ENCODE measurements at places on chromosomes 2 and 18. TPM values are rescaled to one million over a fixed set of nuclear protein-coding genes. Genes with fewer than 3 reads are reported as not detected.

The IL18R1 gene
- 0.63 TPM for total RNA-seq

The AQP12B gene
- total RNA-seq = 240 TPM

The RESP18 gene
- total RNA-seq = not detected

DNA sequence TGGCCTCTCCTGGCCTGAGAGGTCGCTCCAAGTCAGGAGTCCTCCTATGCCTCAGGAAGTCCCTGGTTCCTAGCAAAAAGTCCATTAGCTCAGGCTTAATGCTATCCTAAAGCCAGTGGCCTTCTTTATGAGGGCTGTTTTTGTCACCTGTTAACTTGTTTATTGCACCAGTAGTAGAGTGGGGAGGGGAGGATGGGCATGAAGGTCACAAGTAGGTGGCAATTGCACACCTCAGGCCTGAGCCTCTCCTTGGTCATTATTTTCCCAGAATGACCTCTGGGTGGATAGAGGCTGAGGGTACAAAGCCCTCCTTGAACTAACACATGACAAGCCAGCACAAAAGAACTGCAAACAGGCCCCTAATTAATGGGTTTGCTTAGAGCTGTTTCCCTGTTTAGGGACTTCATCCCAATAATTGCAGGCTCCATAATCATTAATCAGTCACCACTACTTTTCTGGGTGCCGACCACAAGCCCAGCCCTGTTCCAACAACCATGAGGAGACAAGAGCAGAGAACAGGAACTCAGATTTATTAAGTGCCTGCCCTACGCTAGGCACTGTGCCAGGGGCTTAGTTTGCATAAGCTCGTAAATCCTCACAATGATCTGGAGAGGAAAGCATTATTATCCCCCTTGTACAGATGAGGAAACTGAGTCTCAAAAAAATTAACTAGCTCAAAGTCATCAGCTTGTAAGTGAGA is 123.0 kb upstream of the PKDCC start:
- DNase-seq = no peak
- no peaks in the 10 kb centered on the region for H3K27me3 ChIP-seq
- no peaks in the 10 kb centered on the region for H3K4me1 ChIP-seq
- H3K4me3 ChIP-seq = no peak overlapping the region
- H3K27ac ChIP-seq = no peak overlapping the region

DNA sequence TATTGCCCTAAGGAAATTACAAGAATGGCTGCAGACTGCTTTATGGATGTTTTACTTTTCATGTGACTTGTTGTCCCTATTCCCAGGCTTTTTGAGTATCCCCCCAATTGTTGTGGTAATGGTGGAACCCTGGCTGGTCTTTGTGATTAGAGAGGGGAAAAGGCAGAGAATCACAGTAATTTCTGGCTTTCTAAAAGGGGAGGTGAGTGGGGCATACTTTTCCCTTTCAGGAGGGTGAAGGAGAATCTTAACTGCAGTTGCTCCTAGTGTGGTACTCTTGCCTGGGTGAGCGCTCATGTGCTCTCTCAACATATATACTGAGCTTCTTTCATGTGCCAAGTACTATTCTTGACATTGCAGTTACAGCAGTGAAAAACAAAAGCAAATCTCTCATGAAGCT is 69.3 kb downstream of the ASXL3 start:
- H3K36me3 ChIP-seq = no peaks in the 10 kb centered on the region
- H3K4me1 ChIP-seq = no peaks in the 10 kb centered on the region
- H3K27me3 ChIP-seq = no peaks in the 10 kb centered on the region

GRCh38 chr18:52431683-52432082 is 91.7 kb downstream of the DCC start:
- H3K4me3 ChIP-seq = no peak overlapping the region
- DNase-seq = no peak
- no peaks in the 10 kb centered on the region for H3K4me1 ChIP-seq
- H3K27me3 ChIP-seq = no peaks in the 10 kb centered on the region

DNA sequence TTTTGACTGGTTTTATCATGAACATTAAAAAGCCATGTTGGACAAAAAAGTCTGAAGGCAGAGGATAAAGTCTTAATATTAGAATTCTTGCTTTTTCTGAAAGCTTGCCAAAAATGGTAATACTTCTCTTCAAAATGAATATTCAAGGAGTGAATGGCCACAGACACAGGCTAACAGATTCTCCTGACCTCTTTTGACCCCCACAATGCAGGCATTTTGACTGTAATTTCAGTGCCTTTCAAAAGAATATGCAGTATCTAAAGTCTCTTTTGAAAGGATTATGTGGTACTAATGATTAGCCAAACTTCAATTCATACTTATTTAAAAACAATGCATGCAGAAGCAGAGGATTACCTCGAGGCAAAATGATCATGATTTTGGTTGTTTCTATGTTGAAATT is 557.8 kb upstream of the GCFC2 start:
- H3K4me3 ChIP-seq = no peak overlapping the region
- H3K4me1 ChIP-seq = no peaks in the 10 kb centered on the region
- no peaks in the 10 kb centered on the region for H3K27me3 ChIP-seq

DNA sequence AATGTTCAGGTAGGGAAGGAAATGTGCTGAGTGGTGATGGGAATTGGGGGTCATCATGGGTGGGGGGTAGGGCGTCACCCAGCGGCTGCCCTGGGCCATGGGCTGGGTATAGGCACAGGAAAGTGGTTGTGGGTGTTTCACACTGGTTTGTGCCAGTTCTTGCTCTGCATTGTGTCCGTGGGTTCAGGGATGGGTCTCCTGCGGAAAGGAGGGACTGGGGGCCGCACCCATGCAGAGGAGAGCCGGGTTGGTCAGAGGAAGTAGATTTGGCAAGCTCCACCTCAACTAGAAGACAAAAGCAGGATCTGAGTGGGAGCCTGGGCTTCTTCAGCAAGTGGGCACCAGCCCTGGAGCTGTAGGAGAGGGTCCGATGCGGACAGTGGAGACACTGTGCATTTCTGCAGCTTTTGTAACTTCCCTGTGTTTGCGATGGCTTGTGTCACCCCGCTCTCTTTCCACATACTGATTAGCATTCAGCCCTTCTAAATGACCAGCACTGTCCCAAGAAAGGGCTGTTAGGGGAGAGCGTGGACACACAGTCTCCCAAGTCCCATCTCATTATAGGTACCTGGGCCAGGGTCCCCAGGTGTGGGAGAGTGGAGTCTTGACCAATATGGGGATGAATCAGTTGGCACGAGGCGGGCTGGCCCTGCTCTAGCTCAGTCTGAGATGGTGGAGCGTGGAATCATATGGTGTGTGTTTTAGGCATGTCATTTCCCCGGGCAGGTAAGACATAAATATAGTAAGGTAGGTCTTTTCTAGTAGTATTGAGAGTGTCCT is 67.2 kb downstream of the LRRFIP1 start:
- no peaks in the 10 kb centered on the region for H3K27me3 ChIP-seq
- peaks cover 10% of the 10 kb centered on the region for H3K4me1 ChIP-seq
- H3K4me3 ChIP-seq = peak overlapping the region; percentile 94
- no peak for DNase-seq
- H3K36me3 ChIP-seq = no peaks in the 10 kb centered on the region
- H3K27ac ChIP-seq = peak overlapping the region; percentile 82

DNA sequence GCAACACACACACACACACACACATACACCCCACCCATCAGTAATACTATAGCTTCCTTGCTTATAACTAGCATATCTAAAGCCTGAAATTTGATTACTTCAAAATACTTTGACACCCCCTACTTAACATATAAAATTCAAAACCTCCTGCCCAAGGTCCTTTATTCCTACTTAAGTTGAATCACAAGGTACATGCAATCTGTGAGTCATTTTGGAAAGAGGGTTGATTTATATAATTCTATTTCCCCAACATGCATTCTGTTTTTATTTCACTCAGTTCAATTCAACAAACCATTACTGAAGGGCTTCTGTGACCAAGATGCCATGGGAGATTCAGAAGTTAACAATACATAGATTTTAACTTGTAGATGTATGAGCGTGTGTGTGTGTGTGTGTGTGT is 420.7 kb downstream of the METTL4 start:
- no peak for DNase-seq
- H3K4me1 ChIP-seq = no peaks in the 10 kb centered on the region
- no peaks in the 10 kb centered on the region for H3K36me3 ChIP-seq
- H3K27ac ChIP-seq = no peak overlapping the region
- no peaks in the 10 kb centered on the region for H3K27me3 ChIP-seq

GRCh38 chr2:145119225-145119624 is 599.3 kb upstream of the ZEB2 start:
- no peak overlapping the region for H3K27ac ChIP-seq
- H3K4me1 ChIP-seq = no peaks in the 10 kb centered on the region
- H3K4me3 ChIP-seq = no peak overlapping the region
- H3K36me3 ChIP-seq = no peaks in the 10 kb centered on the region
- no peaks in the 10 kb centered on the region for H3K27me3 ChIP-seq
- DNase-seq = no peak

- H3K36me3 ChIP-seq = no peaks in the 10 kb centered on the region
- no peak for DNase-seq
- peaks cover 5% of the 10 kb centered on the region for H3K4me1 ChIP-seq
Observed at GRCh38 chr2:109208071-109208950, 79.3 kb downstream of the SH3RF3 start.

GRCh38 chr18:37453752-37454151 is 111.8 kb downstream of the CELF4 start:
- no peak overlapping the region for H3K4me3 ChIP-seq
- DNase-seq = no peak
- H3K27me3 ChIP-seq = no peaks in the 10 kb centered on the region
- H3K27ac ChIP-seq = no peak overlapping the region
- no peaks in the 10 kb centered on the region for H3K4me1 ChIP-seq
